Mammary epithelial cell (primary cell): ENCODE measurements at places on chromosomes 6 and 20. TPM values are rescaled to one million over a fixed set of nuclear protein-coding genes. Genes with fewer than 3 reads are reported as not detected.

- DNase-seq = peak; percentile 92
These were observed 45.2 kb downstream of the KIF16B start for GRCh38 chr20:16528078-16528477.

Gene GPX5
- not detected for polyA plus RNA-seq

Gene SEMG2
- polyA plus RNA-seq = not detected

GRCh38 chr6:82741996-82742385, 323.6 kb downstream of the UBE3D start:
- DNase-seq = no peak

GRCh38 chr6:36656441-36656840, 22.1 kb upstream of the CDKN1A start:
- DNase-seq = peak; percentile 34

- no peak for DNase-seq
These were observed 329.5 kb downstream of the TPBG start for GRCh38 chr6:82693094-82693493.

Gene EBF4
- not detected for polyA plus RNA-seq

GRCh38 chr20:16709017-16709416, 20.8 kb upstream of the SNRPB2 start:
- DNase-seq = no peak
